Right lobe of liver (tissue), 6 donors: ENCODE measurements at places on chromosomes 11 and 22.

- peaks cover 24% of the 10 kb centered on the region for H3K36me3 ChIP-seq
- no peak for DNase-seq
- H3K4me3 ChIP-seq: no peak overlapping the region
- no peak overlapping the region for H3K27ac ChIP-seq
- no peaks in the 10 kb centered on the region for H3K4me1 ChIP-seq
These were observed 72.7 kb downstream of the SIK2 start for GRCh38 chr11:111674941-111675340.

DNA sequence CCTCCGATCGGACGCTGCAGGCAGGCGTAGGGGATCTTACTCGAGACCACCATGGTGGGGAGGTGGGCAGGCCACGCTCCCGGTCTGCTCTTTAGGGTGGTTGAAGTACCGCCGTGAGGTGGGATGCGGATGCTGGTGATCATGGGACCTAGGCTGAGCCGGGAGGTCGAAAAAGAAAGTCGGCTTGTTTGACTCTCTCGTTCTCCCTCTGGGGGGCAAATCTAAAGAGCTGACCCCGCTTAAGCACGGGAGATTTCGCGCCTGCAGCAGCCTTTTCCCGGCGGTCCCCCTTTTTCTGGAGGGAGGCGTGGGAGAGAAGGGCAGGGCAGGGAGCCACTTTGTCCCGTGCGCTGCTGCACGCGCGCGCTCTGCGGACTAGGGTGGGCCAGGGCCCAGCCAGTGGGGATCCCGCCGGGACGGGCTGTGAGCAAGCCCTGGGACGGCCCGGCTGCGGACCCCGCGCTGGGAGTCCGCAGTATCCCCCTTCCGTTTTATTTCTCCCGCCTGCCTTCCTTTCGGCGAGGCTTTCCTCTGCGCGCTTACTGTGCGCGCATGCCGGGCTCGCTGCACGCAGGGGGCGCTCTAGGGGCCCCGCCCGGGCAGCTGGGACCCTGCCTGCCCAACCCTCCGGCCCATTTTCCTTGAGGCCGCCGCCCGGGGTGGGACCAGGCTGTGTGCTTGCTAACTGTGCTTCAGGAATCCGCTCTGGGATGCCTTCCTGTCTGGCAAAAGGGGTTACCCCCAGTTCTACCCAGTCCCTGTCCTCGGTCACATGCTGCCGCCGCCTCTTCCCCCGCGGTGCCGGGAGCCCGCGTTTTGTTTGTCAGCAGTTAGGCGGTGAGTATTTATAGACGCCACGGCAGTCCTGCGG, 81.0 kb downstream of the PRR5L start:
- H3K4me1 ChIP-seq: no peaks in the 10 kb centered on the region
- H3K27ac ChIP-seq: peak overlapping the region; percentile 82
- peak overlapping the region; percentile 51 for H3K4me3 ChIP-seq
- no peaks in the 10 kb centered on the region for H3K27me3 ChIP-seq

DNA sequence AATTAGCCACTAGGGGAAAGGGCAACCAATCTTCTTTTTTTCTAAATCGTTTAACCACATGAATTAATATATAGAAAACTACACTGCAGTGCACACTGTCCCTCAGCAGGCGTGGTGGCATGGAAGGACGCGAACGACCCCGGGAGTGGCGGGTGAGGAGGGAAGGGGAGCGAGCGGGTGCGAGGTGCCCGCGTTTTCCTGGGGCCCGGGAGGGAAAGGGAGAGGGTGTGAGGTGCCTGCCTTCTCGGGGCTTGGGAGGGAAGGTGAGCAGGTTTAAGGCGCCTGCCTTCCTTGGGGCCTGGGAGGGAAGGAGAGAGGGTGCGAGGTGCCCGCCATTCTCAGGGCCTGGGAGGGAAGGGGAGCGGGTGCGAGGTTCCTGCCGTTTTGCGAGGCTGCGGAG, 765 bp downstream of the GAB4 start:
- no peaks in the 10 kb centered on the region for H3K36me3 ChIP-seq
- H3K27me3 ChIP-seq: no peaks in the 10 kb centered on the region
- DNase-seq: no peak
- no peak overlapping the region for H3K27ac ChIP-seq
- H3K4me1 ChIP-seq: no peaks in the 10 kb centered on the region

DNA sequence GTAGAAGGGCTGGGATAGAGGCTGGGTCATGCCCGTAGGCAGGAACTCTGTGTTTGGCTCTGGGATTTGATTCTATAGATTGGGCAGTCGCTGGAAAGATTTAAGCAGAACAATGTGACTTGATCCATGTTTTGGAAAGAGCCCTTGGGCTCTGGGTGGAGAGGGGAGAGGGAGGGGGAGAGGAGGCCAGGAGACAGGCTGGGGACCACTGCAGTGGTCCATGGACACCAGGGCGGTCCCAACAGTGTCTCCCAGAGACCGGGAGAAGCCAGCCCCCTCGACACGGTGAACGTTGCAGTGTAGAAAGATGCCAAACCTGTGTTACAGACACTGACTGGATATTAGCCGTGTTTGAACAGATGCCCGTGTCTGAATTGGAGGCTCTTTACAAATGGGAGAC, 19.5 kb downstream of the PVALB start:
- H3K36me3 ChIP-seq: no peaks in the 10 kb centered on the region
- no peak overlapping the region for H3K27ac ChIP-seq
- H3K4me1 ChIP-seq: no peaks in the 10 kb centered on the region

DNA sequence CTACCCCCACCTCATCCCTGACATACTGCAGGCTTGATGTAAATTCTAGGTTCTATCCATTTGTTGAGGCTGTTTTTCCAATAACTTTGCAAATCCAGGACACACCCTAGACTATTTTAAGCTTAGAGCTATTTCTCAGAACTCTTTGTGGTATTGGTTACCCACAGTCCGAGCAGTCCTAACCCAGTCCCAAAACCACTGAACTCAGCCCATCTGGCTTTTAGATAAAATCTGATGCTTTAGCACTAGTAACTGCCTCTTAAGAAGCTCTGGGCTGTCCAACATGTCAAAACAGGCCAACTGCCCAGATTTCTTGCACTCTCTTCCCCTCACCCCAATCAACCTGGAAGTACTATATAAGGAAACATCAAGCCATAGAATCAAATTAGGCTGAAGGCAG, 344.4 kb upstream of the CADM1 start:
- no peak overlapping the region for H3K4me3 ChIP-seq
- no peaks in the 10 kb centered on the region for H3K36me3 ChIP-seq
- no peaks in the 10 kb centered on the region for H3K27me3 ChIP-seq
- no peak overlapping the region for H3K27ac ChIP-seq
